Right lobe of liver (tissue), 6 donors: ENCODE measurements at places on chromosomes 7 and 10.

GRCh38 chr7:22255342-22255741 lies 101.6 kb downstream of the RAPGEF5 start:
- DNase-seq, result no peak

DNA sequence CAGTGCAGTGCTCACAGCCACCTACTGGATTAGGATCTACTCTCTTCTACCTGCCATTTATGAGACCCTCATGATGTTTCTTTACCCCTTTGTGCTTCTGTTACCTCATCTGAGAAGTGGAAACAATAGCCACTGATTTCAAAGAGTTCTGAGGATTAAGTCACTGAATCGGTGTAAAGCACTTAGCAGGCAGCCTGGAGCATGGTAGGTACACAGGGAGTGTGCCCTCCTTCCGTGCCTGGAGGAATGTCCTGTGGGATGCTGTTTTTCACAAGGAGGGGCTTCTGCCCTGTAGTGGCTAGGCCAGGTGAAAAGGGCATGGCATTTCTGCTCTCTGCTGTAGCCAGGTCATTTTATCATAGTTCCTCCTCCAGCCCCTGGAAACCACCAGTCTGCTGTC lies 44.6 kb upstream of the C10orf120 start:
- no peak for DNase-seq

DNA sequence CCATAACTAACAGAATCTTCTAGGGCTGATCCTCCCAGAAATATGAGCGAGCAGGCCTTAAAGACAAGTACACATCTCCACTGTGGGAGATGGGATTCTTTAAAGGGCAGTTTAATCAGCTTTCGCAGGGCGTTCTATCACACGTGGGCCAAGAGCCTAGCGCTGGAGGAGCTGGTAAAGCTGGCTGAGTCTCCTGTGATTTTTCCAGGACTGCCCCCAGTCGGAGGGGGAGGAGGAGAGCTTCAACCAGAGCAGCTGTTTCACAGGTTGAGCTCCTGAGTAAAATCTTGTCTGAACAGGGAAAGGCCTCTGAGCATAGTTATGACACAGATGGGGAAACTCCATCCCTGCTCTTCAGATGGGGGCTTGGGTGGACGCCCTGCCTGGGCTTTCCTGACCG lies 87.0 kb downstream of the ZNF365 start:
- no peak for DNase-seq

DNA sequence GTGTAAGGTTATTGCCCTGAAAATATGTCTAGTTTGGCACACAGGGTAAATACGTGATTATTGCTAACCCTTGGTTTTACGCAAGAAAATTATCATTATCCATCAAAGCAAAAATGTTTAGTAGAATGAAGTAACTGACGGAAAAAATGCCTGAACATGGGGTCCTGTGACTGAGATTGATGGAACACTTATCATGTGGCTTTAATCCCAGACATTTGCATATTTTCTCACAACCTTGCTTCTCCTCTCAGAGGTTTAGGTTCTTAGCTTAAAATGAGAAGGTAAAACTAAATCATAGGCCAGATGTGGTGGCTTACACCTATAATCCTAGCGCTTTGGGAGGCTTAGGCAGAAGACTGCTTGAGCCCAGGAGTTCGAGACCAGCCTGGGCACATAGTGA lies 1010.7 kb downstream of the LRMDA start:
- DNase-seq, result no peak

DNA sequence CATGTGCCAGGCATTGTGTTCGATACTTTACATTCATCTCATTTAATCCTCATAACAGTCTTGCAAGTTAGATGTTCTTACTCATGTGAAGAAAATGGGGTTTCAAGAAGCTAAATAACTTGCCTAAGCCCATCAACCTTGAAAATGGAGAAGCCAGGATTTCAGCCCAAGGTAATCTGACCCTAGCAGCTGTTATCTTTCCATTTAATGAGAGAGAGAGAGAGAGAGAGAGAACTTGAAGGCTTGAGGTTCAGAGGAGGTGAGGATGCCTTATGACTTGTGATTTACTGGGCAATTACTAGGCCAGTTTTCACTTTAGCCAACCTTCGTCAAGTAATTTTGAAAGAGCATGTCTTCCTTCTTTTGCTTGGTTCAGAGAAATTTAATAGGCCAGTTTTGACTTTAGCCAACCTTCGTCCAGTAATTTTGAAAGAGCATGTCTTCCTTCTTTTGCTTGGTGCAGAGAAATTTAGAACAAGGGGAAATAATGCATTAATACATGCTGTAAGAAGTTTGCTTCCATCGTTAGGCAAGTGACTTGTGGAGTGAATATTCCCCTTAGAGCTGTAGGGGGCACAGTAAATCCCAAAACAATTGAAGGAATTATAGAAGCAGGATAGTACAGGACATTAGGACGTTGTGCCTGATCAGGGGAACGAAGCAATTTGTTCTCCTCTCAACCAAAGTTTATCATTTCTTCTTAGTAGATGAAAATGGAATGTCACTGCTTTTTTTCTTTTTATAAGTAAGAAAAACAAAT lies 143.0 kb upstream of the BMPER start:
- no peak for DNase-seq

GRCh38 chr7:47912332-47912731 lies 35.9 kb downstream of the PKD1L1 start:
- DNase-seq, result no peak

GRCh38 chr7:145152589-145152988 lies 316.7 kb upstream of the TPK1 start:
- no peak for DNase-seq

DNA sequence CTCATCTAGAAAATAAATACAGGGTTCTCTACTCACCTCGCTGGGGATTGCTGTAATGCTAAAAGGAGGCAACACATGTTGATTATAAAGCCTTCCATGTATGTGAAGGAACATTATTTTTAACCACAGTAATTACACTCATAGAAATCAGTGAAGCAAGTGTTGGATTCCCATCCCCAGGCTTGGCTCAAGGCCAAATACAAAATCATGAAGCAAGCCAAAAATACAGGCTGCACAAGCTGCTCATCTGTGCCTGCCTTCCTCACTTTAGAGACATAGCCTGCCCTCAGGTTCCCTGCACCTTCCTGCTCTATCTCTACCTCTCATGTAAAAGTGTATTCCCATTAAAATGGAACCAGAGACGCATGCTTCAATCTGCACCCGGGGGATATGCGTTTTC lies 1077.1 kb upstream of the C7orf33 start:
- no peak for DNase-seq

- no peak for DNase-seq
Measured at GRCh38 chr10:72261784-72262404, 11.8 kb upstream of the DDIT4 start.

- no peak for DNase-seq
Measured at GRCh38 chr10:132257271-132257670, 50.5 kb downstream of the STK32C start.

- no peak for DNase-seq
Measured at GRCh38 chr7:30968294-30968693, 4.5 kb downstream of the GHRHR start.

- no peak for DNase-seq
Measured at GRCh38 chr7:90896458-90896857, 300.3 kb downstream of the CDK14 start.

DNA sequence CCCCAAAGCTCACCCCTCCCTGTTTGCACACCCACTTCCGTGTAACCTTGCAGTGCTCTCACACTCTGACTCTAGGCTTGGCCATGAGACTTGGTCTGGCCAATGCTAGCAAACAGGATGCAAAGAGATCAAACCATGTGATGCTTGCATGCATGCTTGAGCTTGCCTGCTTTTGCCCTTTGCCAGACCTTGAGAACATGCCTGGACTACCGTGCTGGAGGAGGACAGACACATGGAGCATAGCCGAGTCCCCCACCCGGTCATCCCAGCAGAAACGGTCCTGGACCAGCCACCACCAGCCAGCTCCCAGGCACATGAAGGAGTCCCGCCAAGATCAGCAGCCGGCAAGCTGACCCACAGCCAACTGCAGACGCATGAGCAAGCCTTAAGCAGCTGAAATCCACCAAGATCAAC lies 23.4 kb downstream of the PYROXD2 start:
- no peak for DNase-seq

GRCh38 chr10:103850572-103850895 lies 4.8 kb downstream of the SH3PXD2A start:
- DNase-seq, result no peak

DNA sequence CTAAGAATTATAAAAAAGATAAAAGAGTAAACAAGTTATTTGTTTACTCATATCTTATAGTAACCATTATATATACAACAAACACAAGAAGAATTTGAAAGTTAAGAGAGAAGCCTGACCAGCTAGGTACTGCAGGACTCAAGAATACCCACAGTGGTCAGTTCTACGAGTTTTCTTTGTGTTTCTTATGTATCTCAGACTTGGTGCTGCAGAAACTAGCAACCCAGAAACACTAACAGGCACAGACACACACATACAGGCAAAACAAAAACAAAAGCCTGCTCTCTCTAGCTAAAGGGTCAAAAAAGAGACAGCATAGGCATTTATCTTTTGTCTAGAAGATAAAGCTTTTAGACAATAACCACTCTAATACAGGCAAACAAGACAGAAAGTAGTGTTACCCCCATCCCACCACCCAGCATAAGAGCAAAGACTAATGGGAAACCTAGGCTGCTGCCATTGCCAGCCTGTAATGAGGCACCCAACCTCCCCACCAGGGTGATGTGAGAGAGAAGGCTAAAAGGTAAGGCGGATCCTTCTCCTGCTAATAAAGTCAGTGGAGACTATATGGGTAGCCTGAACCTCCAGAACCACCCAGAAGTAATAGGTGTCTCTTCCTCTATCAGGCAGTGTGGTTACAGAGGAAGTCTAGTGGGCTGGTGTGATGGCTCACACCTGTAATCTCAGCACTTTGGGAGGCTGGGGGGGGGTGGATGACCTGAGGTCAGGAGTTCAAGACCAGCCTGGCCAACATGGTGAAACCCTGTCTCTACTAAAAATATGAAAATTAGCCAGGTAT lies 113.9 kb downstream of the DNAJC1 start:
- no peak for DNase-seq

DNA sequence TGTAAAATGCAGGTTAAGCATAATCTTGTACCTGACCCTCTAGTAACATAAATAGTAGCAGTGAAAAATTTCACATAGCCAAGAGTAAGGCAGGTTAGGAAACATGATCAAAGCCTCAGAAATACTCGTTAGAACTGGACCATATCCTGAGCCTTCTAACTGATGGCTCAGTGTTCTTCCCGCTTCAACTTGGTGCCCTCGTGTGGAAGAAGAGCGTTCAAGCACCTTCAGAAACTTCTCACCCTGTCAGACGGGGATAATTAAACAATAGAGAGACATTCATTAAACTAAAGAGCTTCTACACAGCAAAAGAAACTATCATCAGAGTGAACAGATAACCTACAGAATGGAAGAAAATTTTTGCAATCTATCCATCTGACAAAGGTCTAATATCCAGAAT lies 124.5 kb downstream of the MYOF start:
- no peak for DNase-seq

- DNase-seq, result no peak
Measured at GRCh38 chr7:35773994-35774393, 26.9 kb upstream of the SEPTIN7 start.

GRCh38 chr7:44335184-44335583 lies 9.8 kb upstream of the CAMK2B start:
- no peak for DNase-seq

DNA sequence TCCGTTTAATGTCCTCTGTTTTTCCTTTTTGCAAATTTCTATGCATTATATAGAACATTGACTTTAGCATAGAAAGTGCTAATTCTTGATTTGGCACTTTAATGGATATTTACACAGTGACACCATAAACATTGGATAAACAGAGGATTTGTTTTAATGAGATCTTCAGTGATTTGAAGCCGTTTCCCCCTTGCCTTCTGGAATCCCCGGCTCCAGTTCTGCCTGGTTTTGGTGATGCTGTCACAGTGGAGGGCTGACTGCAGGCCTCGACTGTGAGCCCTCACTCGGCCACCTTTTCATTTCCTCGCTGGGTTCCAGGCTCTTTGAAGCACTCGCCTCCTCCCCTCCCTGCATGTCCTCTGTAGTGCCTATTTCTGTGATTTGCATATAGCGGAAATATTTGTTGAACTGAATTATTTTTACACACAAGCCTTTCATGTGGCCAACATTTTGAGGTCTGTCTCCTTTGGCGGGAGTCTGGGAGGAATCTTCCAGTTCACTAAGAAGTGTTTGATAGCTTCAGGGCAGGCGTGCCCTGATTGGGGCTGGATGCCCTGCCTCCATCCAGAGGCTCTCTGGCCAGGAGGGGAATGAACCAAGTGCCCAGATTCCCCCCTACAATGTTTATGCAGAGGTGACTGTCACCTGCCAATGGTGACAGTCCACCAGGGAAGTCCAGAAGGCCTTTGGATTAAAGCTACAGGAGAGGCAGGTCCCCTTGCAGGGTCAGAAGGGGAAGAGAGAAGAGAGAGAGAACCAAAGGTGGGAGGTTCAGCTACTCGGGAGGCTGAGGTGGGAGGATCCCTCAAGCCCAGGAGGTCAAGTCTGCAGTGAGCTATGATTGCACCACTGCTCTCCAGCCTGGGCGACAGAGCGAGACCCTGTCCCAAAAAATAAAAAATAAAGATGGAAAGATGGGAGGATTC lies 67.5 kb downstream of the CUX1 start:
- no peak for DNase-seq

GRCh38 chr10:104351919-104352318 lies 1.7 kb upstream of the CFAP58 start:
- DNase-seq, result no peak

- DNase-seq, result no peak
Measured at GRCh38 chr10:104054430-104054829, 31.2 kb downstream of the COL17A1 start.

- no peak for DNase-seq
Measured at GRCh38 chr10:35533565-35533964, 71.6 kb upstream of the GJD4 start.

GRCh38 chr7:98855610-98856422 lies 14.0 kb downstream of the TMEM130 start:
- no peak for DNase-seq

GRCh38 chr10:22389856-22390589 lies 44.7 kb downstream of the SPAG6 start:
- DNase-seq, result no peak

DNA sequence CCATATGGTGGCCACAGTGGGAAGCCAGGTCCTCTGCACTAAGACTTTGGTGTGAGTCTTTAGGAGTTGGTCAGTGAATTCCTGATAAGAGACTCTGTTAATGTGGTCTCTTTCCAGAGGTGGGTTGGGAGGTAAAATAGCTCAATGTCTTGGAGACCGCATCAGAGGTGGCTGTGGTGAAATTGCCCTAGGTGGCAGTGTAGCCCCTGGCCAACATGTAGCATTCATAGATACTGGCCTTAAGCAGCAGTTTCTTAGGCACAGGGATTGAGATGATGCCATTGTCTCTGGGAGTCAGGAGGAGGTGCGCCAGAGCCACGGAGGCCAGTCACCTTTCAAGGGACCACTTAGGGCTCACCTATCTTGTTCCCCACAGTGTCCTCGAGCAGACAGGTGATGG lies 202.8 kb downstream of the CREB5 start:
- no peak for DNase-seq

- DNase-seq, result no peak
Measured at GRCh38 chr7:47465191-47465590, 116.7 kb downstream of the TNS3 start.

DNA sequence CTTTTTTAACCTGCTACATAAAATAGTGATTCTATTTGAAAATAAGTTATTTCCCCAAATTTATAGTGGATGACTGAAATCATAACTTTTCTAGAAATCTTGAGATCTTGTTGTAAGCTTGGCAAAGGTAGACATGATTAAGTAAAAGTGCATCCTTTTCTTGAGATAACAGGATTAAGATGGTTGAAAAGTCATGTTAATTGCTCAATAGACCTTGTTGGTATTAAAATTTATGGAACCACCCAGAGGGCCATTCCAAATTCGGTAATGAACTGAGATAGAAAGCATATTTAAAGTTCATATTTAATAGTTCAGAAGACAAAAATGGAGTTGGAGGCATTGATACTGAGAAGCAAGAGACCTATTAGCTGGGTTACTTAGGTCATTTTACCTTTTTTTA lies 139.1 kb downstream of the BICC1 start:
- no peak for DNase-seq
